Effector CD4-positive, alpha-beta T cell (primary cell): ENCODE measurements at places on chromosomes 4 and X.
A peak's percentile ranks its signal among the peaks of the same experiment; 100 is the strongest.

DNA sequence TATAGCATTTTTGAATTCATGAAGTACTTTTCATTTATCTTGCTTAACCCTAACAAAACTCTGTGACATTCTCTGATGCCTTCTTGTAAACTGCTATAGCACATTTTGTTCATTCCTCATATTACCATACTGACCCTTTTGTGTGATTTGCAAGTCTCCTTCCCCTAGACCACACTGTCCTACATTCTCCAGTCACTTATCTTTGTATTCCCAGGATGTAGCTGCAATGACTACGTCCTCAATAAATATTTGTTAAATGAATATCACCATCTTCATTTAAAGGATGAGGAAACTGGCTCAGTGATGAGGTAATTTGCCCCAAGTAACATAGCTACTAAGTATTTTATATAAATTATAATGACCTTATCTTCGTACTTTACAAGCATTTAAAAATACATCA, 11.9 kb downstream of the HUWE1 start:
- DNase-seq = no peak

GRCh38 chrX:9087271-9088040, 53.5 kb upstream of the FAM9B start:
- no peak for DNase-seq

GRCh38 chr4:176638992-176639391, 153.7 kb downstream of the VEGFC start:
- DNase-seq = no peak

DNA sequence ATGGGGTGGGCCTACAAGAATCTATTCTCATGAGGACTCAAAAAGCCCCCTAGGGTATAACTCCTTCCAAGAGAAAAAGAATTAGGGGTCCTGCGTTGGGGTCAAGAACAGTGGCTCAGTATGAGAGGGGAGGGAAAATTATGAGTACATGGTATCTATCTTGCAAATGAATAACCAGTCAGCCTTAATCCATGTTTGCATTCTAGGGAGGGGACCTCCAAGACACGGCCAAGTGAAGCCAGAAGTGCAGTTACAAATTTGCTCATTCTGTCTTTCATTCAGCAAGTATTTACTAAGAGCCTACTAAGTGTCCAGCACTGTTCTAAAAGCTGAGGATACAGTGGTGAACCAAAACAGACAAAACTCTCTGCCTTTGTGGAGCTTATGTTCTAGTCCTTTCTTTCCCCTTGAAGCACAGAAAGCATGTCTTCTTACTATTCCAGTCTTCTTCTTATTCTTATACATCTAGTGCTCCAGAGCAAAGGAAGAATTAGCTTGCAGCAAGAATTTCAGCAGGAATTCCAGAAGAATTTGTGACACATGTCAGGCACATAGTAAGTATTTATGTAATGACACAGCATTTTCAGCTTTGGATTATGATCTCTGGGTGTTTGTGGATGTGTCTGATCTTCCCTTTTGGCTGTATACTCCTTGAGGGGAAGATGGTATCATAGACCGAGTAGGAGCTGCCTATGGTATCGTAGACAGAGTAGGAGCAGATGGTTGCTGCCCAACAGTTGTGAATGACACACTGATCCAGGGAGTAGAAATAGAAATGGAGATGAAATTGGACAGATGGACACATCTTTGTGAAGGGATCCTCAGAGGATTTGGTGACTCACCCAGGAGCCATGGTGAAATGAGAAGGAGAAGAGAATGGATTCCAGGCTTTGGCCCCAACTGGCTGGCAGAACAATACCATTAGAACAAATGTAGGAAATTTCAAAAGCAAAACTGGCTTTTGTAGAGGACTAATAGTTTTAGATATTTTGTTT, 75.9 kb downstream of the COQ2 start:
- no peak for DNase-seq

GRCh38 chr4:75654905-75655304, 18.3 kb downstream of the G3BP2 start:
- no peak for DNase-seq

DNA sequence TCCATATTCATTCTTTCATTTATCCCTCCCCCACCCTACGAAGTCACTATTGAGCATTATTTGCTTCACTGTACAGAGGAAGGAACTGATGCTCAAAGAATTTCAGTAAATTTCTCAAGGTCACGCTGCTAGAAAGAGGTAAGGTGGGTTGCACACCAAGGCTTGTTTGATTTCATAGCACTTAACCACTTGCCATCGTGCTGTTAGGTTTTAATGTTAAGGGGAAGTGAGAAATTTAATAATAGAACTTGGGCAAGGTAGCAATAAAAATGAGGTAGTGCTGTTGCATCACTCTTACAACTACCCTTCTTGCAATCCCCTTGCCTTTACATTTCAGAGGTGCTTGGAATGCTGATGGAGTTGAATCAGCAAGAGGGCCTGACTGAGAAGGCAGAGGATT, 343.1 kb downstream of the MID1IP1 start:
- no peak for DNase-seq

DNA sequence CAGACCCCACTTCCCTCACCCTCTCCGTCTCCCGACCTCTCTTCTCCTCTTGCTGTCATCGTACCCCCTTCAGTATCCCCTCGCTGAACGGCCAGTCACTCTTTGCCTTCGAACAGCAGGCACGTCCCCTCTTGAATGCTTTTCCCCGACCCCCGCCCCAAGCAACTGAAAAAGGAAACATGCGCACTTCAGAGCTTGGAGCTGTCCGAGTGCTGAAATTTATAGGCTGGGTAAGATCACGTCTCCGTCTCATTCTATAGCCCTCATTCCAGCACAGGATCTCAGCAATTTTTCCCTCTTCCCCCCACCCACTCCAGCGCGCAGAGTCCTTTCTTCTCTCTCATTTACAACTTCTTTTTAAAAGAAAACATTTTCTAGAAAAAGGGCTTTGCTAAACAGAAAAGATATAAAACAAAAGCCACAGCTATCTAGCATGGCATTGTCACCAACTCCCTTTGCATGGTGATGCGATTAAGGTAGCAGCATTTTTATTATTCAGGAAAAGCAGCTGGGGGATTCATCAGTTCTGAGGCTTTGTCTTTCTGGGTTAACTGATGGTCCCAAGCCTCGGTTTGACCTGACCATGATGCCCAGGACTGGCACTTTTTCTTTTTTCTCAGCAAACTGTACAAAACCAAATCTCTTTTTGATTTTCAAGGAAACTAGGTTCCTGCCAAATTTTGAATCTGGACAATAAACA, at the start of gene GLRA2:
TSS of gene GLRA2 (plus strand) at position 247 of the 700 bp plus-strand sequence. CDS start 522 bp downstream, outside the sequence.
- DNase-seq = no peak

DNA sequence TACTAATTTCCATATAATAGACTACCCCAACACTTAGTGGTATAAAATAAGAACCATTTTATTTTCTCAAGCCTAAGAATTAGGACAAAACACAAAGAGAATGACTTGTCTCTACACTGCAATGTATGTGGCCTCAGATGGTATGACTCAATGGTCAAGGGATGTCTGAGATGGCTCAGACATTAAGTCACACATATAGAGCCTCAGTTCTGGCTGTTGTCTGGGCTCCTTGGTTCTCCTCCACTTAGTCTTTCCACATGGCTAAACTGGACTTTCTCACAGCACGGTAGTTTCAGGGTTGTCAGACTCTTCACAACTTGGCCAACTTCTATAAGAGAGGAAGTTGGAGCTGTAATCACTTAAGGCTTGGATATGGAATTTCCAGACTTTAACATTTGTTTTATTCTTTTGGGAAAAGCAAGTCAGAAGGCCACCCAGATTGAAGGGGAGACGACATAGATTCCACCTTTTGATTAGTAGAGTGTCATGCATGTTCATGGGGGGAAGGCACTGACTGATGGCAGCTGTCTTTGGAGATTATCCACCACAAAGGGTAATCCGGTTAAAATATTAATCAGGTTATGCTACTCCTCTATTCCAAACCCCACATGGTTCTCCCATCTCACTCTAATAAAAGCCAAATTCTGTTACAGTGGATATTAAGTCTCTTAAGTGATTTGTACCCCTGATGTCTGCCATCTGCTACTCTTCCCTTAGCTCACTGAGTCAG, 9.4 kb downstream of the IL15 start:
- no peak for DNase-seq

DNA sequence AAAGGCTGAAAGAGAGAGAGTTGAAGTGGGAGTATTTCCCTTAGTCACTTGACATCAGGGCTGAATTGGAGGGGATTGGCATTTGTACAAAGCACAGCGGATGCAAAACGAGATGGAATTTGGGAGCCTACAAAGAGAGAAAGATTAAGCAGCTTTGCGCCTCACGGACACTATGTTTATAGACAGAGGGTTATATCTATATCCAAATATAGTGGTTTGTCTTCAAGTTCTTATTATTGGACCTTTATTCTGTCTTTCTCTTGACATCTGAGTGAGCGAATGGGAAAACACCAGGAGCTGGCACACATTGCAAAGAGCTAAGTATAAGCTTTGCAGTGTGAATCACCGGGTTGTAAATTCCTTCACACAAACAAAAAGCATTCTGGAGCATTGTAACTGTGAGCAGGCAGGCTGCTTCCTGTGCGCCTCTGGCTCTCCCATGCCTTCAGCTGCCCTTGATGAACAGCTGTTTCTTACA, 500.2 kb downstream of the STIM2 start:
- no peak for DNase-seq

DNA sequence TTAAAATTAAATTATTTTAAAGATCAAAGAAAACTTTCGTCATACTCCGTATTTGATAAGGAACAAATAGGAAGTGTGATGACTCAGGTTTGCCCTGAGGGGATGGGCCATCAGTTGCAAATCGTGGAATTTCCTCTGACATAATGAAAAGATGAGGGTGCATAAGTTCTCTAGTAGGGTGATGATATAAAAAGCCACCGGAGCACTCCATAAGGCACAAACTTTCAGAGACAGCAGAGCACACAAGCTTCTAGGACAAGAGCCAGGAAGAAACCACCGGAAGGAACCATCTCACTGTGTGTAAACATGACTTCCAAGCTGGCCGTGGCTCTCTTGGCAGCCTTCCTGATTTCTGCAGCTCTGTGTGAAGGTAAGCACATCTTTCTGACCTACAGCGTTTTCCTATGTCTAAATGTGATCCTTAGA, at the start of gene CXCL8:
TSS of gene CXCL8 (plus strand) at position 217 of the 426 bp plus-strand sequence. CDS start at position 307, 90 bp downstream.
- no peak for DNase-seq

DNA sequence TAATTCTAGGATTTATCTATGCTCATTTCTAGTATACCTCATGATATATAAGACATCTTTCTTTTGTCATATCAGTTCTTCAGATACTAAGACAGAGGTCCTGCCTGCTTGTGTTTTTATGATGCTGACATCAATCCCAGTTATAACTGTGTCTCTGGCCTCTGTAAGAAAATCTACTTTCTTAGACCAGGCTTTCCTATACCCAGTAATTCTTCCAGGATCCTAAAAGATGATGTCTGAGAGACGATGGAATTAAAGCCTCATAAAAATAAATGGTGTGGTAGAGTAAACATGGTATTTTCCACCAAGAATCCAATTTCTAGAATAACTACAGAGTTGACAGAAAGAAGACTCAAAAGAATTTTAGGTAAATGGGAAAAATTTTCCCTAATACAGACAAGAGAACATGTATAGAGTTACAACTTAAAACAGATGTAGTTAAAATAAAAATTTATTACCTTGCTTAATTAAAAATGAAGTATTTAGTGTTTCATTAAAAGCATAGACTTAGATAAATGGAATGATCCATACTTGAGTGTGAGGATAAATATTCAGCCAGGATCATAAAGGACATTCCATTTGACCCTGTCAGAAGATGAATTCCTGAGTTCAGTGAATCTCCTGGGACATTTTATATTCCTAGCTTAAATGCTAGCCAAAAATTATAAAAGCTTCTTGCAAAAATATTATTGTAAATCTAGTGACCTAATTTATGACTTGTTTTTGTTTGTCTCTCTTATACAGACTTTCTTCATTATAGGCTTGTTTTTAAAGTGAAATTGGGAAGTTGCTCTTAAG, 137.4 kb downstream of the PDLIM5 start:
- no peak for DNase-seq

GRCh38 chr4:150224896-150225591, 146.8 kb downstream of the DCLK2 start:
- no peak for DNase-seq

DNA sequence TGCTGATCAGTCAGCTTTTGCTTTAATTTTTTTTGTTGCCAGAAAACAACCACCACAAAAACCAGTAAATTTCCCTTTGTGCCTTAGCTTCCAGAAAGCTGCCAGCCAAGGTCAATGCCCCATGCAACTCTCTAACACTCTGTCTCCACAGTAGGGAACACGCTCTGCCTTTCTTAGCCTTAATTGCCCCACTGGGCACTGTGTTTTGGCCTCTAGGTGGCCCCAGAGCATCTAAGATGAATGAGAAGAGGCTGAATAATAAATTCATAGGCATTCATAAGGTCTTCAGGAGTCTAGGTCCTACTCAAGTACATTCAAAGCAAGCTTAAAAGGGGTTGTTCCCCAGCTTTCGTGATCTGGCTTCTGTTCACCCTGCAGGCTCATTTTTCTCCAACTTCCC, 57.7 kb upstream of the PASD1 start:
- no peak for DNase-seq

GRCh38 chr4:128811571-128812441, 2.3 kb downstream of the JADE1 start:
- peak; percentile 72 for DNase-seq

GRCh38 chr4:23853986-23854660, 35.7 kb downstream of the PPARGC1A start:
- no peak for DNase-seq

- DNase-seq = no peak
Measured at GRCh38 chr4:138199568-138200235, 42.4 kb downstream of the SLC7A11 start.

DNA sequence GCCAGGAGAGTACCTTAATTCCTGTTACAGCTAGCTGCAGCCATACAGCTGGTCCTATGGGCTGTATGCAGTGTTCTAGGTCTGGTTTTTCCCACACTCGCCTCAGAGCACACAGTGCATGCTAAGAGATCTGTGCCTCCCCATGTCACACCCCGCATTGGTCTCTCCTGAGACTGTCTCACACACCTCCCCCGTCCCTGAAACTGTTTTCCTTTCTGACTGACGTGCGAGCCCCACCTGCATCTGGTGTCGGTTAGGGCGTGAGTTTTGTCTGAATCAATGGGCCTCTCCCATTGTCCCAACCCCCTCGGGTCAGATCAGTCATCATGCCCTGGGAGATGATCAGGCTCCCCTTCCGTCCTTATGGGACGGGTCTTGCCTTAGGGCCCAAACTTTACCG, 3.4 kb upstream of the UGT8 start:
- no peak for DNase-seq

GRCh38 chr4:151324752-151325110, 674 bp downstream of the SH3D19 start:
- DNase-seq = no peak
